ENCODE measurements at places on chromosomes 3 and 15.
A peak's percentile ranks its signal among the peaks of the same experiment; 100 is the strongest.

GRCh38 chr15:89098281-89098680 is 10.0 kb downstream of the ABHD2 start:
- DNase-seq = no peak

DNA sequence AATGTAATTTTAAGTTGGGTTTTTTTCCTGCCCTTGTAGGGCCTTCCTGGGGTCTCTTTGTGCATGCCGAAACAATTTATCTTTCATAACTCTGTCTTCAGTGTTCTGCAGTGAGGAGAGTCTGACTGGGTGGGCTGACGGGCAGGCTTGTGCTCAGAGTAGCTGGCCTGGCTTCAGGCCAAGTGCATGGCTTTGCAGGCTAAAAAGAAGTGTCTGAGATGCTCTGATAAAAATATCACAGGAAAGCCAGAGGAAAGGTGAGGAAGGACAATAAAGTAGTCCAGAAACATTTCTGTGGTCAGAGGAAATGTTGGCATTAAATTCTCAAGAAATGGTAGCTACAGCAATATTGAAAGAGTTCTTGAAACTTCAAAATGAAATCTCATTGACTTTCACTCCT is 25.5 kb downstream of the ST3GAL6 start:
- DNase-seq = no peak

GRCh38 chr3:194399166-194399565 is at the start of gene GP5:
TSS of gene GP5 (minus strand) at chr3:194399266. CDS start at chr3:194398282, 984 bp downstream.
- no peak for DNase-seq

GRCh38 chr3:56985878-56986277 is 74.6 kb upstream of the SPATA12 start:
- peak; percentile 44 for DNase-seq

DNA sequence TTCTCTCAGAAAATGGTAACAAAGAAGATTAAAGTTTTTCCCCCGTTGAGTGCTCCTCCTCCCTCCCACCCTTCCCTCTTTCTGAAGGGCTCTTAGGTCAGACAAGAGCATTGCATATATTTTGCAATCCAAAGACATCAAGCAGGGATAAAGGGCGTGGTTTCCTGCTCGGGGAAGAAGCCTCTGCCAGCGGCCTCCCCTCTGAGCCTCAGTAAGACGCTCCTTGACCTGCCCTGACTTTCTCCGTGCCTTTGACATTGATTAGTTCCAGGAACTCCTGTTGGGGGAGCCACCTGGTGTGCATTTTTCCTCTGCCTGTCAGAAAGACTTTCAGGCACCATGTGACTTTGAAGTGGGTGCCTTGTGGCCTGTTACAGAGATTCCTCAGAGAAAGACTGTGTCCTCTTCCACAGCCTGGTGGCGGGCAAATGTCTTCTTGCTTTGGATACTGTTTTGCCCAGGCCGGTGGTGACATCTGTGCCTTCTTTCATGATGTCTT is 87.2 kb upstream of the TBL1XR1 start:
- DNase-seq = peak; percentile 90

DNA sequence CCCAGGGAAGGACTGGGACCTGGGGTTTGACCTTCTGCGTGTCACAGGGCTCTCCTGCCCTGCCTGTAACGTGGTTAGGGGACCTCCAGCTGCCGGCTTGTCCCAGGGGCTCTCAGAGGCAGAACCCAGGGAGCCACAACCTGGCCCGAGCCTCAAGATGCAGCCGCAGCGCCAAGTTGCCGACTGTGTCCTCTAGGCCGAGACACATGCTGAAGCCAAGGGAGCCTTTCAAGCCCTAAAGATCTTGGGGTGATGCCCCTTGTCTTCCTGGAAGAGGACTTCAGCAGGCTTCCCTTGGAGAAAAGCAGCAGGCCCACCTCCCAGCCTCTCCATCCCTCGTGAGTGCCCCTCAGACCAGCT is 7.2 kb downstream of the DNAJB8 start:
- DNase-seq = no peak

DNA sequence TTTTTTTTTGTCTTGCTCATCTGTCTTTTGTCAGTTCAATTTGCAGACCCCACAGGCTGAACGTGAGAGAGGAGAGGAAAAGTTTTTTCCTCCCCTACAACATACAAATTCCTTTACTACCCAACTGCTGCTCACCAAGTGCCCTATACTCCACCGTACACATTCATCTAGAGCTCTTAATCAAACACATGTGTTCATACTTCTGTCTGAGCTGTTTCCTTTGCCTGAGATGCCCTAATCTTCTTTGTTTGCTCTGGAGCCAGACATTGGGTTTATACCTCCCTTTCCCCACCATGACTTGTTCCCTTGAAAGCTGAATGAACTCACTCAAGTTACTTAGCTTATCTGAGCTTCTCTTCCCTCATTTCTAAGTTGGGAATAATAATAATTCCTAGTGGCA is 122.7 kb upstream of the RASGRP1 start:
- no peak for DNase-seq

GRCh38 chr15:69595009-69595791 is 142.6 kb downstream of the RPLP1 start:
- DNase-seq = no peak

DNA sequence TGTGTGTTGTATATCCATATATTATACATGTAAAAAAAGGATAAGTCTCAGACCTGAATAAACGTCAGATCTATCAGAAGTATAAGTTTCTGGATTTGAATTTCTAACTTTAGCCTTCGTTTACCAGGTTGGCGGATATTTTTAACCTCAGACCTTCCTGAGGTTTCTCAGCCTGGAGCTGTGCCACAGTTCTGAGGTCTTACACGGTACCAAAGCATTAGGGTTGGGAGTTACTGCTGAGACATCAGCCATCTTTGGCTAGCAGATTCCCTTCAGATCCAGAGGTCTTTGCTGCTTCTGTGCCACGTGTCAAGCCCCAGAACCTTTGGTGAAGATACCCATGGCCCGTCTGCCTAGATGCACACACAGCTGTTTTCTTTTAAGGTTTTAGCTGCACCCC is 84.7 kb downstream of the PPP2R3A start:
- no peak for DNase-seq

- no peak for DNase-seq
Observed at GRCh38 chr15:37359101-37359892, 258.9 kb upstream of the MEIS2 start.

DNA sequence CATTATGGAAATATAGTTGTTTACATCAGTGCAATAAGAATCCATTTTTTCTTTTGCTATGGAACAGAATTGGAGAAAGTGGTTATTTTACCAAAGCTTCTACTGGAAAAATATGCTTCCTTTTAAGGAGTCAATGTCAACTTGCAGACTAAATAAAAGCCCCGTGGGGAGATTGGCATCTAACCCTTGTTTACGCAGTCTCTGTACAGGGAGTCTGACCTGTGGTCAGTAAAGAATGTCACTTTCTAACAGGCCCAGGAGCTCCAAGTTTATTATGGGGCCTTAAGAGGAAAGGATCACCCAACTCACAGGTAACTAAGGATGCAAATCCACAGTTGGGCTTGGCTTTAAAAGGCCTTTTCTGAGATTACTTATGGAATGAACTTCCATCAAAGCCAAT is 1751.2 kb downstream of the SI start:
- DNase-seq = no peak

DNA sequence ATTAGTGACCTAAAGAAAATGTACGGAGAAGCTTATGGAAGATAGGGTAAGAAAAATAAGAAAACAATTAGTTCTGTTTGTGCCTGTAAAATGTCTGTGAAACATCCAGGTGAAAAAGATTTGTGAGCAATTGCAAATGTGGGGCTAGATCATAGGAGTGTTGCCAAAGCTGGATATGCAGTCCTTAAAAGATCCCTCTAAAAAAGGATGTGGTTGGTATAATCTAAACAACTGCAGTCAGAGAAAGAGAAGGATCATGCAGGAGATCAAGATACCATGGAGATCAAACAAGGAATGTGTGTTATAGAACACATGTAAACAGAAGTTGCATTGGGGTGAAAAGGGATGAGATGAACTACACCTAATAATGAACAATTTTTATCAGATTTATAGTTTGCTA is 116.8 kb downstream of the ALCAM start:
- peak; percentile 42 for DNase-seq

DNA sequence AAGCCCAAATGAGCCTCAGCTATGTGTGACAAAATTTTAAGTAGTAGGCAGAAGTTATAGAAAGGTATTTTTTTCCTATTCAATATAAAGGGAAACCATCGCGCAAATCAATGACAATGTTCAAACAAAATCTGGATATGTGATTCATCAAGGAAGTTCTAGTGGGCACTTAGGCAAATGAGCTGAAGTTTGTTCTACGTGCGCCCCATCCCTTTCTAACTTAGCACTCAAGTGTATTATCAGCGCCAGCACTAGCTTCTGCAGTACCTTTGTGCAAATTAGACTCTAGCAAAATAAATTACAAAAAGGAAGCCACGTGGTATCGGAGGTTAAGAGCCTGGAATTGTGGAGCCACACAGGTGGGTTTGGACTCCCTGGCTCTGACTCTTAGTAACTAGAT is 91.1 kb downstream of the TBL1XR1 start:
- no peak for DNase-seq

- no peak for DNase-seq
Observed at GRCh38 chr3:54578417-54578816, 349.4 kb downstream of the LRTM1 start.

DNA sequence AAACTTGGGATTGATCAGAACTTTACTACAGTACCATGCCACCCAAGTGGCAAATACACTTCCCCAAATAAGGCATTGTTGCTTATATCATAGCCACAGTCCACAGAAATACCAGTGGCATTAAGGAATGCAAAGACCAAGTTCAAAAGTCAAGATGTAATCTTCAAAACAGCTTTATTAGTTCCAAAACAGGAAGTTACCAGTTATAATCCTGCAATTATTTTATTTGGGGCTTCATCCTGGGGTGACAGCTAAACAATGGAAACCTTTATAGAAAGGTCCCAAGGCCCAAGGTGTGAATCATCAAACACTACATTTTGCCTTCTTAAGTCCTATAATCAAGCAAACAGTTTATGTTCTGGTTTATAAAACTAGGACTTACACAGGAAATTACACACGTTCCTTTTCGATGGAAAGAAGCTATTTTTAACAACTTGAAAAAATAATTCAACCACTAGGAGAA is 30.3 kb upstream of the RNF7 start:
- DNase-seq = peak; percentile 34

GRCh38 chr15:57640930-57641682 is 49.4 kb downstream of the MYZAP start:
- DNase-seq = peak; percentile 39

DNA sequence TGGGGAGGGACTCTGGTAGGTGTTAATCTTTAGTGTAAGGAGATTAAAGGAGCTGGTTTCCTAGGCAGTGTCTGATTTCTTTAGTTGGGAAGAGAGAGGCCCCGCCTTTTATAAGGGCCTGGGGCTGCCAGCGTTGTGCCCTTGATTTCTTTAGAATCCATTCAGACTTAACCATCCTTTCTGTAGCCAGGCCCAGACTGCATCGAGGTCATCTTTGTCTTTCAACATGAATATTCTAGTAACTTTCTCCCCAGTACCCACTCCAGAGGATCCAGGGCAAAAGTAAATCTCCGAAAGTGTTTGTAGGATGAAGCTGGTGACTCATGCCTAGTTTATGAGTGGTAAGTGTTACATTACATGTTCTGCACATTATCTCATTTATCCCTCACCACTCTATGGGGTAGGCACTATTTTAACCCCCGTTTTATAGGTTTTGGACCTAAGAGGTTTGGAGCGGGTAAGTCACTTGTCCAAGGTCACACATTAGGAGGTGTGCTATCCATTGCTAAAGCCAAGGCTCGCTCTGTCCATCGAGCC is 11.8 kb upstream of the USP3 start:
- peak; percentile 92 for DNase-seq

DNA sequence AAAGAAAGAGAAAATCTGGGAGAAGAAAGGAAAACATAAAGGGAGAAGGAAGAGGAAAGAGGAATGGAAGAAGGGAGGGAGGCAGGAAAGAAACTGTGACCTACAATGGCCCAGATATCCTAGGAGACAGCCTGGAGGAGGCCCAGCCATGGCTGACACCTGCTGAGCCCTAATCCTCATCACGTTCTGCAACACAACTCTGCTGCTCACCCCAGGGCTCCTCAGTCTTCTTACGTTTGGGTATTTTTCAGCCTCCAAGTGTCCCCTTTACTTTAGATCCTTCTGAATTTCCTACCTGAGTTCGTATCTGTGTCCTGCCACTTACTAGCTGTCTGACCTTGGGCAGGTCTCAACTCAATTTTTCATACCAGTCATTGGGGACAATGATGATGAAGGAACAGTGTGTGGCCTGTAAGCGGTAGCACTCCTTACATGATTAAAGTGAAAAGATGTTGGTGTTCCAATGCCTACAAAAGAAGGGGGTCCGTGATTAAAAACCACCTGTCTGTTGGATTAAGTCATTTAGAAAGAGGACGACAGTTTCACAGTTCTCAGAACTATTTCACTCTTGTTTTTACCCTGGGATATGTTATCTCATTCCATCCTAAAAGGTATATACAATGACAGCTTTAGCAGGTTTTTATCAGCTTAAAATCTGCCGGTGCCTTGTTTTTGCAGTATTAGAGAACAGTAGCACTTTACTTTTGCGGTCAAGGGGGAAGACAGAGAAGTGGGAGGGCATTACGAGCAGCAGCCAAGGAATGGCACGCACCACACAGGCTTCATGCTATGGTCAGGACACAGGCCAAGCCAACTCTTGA is 47.4 kb downstream of the CCR4 start:
- DNase-seq = no peak

DNA sequence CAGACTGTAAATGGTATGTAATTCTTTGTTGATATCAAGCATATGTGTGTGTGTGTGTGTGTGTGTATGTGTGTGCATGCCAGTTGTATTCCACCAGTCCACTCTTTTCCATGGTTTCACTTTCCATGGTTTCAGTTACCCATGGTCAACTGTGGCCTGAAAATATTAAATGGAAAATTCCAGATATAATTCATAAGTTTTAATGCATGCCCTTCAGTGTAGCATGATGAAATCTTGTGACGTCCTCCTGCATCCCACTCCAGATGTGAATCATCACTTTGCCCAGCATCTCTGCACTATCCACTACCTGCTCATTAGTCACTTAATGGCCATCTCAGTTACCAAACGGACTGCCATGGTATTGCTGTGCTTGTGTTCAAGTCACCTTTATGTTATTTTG is 215.9 kb downstream of the GBE1 start:
- DNase-seq = peak; percentile 61

GRCh38 chr3:192881159-192881786 is 36.4 kb downstream of the MB21D2 start:
- DNase-seq = no peak

- DNase-seq = no peak
Observed at GRCh38 chr3:172107403-172107802, 68.0 kb downstream of the FNDC3B start.

GRCh38 chr3:82927309-82928253 is 1166.1 kb upstream of the GBE1 start:
- DNase-seq = no peak

GRCh38 chr3:58256061-58256460 is 18.5 kb downstream of the ABHD6 start:
- no peak for DNase-seq

DNA sequence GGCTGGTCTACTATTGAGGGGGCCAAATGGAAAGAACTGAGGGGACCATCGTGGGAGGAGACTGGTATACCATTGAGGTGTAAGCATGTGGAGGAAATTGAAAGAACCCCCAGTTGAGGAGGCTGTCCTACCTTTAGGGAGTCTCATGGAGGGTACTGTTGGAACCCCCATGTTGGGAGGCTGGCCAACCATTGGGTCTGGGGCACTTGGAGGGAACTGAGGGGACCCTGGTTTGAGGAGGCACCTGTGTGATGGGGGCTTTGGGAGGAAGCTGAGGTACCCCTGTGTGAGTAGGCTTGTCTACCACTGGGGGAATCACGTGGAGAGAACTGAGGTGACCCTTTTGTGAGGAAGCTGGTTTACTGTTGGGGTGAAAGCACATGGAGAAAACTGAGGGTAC is 157.5 kb downstream of the FBLN2 start:
- DNase-seq = no peak

- peak; percentile 24 for DNase-seq
Observed at GRCh38 chr15:37789881-37790280, 144.6 kb upstream of the TMCO5A start.

Data from fibroblast of villous mesenchyme (primary cell).